ENCODE measurements at places on chromosomes 6 and 20.
A peak's percentile ranks its signal among the peaks of the same experiment; 100 is the strongest.

DNA sequence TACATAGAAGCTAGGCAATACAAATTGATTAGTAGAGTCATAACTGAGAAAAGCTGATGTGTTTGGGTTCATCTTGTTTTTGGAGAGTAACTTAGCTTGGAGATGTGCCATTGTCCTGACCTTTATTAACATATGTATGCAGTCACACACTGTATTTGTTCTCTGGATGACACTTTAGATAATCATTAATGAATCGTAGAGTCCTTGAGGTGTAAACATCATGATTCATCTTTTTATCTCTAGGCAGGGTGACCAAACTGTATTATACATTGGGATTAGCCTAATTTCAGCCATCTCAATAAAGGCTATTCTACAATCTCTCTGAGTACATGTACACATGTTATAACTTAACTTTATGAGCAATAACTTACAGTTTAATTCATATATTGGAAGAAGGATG, 3.6 kb upstream of the MTCL3 start:
- DNase-seq = no peak

DNA sequence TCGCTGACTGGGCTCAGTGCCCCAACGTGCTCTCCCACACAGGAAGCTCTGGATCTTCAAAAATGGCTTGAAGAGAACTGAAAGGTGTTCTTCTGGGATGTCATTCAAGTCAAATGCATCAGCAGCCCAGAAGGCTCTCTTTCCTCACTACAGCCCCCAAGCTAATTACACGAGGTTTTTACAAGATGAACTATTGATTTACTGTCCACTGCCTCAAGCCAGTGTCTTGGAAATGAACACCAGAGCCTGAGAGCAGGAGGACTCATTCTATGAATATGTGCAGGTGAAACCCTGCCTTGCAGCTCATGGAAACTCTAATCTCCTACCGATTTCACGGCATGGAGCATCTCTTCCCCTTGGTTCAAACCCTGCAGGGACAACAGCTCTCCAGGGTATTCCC, 98.9 kb upstream of the CST7 start:
- no peak for DNase-seq

- no peak for DNase-seq
These were observed 417 bp downstream of the PRRT1 start for GRCh38 chr6:32151181-32151862.

- no peak for DNase-seq
These were observed 580.3 kb upstream of the GJE1 start for GRCh38 chr6:141552463-141552862.

DNA sequence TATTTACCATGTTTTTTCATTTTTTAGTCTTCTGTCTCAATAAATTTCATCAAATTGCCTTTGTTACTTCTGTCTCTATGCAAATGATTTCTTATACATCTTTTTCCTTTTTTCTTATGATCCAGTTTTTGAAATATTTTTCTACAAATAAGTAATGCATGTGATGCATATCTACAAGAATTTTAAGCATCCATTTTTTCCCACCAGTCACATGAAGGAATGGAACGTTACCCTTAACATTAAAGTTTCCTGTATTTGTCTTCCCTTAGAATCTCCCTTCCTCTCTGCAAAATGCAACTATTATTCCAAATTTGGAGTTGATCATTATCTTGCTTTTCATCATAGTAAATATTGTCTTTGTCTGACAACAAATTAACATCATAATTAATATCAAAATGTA, 35.5 kb downstream of the PSMB9 start:
- no peak for DNase-seq

GRCh38 chr6:7644417-7644816, 54.4 kb downstream of the SNRNP48 start:
- no peak for DNase-seq

GRCh38 chr6:10418862-10419748, 4.2 kb upstream of the TFAP2A start:
- peak; percentile 65 for DNase-seq

GRCh38 chr6:86961455-86962200, 24.3 kb downstream of the HTR1E start:
- no peak for DNase-seq

DNA sequence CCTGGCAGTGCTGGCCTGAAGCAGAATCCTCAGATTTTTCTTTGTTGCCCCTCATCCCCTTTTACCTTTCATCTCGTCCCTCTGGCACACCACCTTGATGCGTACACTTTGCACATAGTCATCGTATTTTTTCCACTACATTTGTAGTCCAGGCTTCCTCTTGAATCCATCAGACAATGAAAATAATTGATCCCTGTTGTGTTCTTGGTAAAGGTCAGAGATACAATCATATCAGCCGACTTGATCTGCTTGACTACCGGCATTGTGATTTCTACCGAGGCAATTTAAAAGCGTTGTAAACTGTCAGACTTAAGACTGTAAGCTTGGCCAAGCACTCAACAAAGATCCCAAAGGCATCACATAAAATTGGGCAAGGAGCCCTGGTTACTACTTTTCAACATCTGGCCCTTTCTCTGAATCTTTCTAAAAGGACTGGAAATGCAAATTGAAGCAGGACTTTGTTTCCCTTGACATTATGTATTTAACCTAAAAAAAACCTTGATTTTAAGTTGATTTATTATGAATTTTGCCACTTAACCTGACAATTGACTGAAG, 512.6 kb downstream of the LMBRD1 start:
- no peak for DNase-seq

DNA sequence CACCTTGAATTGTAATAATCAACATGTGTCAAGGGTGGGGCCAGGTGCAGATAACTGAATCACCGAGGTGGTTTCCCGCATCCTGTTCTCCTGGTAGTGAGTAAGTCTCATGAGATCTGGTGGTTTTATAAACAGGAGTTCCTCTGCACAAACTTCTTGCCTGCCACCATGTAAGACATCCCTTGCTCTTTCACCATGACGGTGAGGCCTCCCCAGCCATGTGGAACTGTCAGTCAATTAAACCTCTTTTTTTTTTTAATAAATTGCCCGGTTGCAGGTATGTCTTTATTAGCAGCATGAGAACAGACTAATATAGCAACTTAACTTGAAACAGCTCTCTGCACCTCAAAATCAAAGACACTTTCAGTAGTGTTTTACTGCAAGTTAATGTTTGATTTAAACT, 121.6 kb downstream of the OGFRL1 start:
- no peak for DNase-seq

- no peak for DNase-seq
These were observed 641.2 kb downstream of the DOK5 start for GRCh38 chr20:55116598-55116997.

- no peak for DNase-seq
These were observed 41.5 kb downstream of the FHL5 start for GRCh38 chr6:96604420-96604819.

GRCh38 chr6:166477647-166478365, 95.1 kb upstream of the MPC1 start:
- DNase-seq = no peak

DNA sequence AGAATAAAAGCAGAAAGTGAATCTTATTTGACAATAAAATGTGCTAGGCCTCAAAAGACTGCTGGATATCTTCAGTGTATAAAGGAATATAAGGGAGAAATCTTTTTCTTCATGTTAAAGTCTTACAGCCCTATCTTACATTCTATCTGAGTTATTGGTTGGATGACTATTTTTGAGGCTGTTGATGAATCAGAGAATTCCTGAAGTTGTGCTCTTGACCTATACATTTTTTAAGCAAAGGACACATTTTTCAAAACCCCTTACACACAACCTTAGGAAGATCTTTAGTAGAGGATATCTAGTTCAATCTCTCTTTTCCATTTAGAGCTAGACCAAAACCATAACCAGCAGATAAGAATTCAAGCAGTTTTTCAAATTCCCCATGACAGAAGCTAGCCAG, 10.9 kb upstream of the CGA start:
- DNase-seq = no peak

- no peak for DNase-seq
These were observed 241.6 kb downstream of the BTBD3 start for GRCh38 chr20:12159261-12159660.

- no peak for DNase-seq
These were observed 32.4 kb upstream of the NOP56 start for GRCh38 chr20:2619961-2620595.

- DNase-seq = no peak
These were observed 260.4 kb downstream of the CBLN4 start for GRCh38 chr20:55744896-55745295.

DNA sequence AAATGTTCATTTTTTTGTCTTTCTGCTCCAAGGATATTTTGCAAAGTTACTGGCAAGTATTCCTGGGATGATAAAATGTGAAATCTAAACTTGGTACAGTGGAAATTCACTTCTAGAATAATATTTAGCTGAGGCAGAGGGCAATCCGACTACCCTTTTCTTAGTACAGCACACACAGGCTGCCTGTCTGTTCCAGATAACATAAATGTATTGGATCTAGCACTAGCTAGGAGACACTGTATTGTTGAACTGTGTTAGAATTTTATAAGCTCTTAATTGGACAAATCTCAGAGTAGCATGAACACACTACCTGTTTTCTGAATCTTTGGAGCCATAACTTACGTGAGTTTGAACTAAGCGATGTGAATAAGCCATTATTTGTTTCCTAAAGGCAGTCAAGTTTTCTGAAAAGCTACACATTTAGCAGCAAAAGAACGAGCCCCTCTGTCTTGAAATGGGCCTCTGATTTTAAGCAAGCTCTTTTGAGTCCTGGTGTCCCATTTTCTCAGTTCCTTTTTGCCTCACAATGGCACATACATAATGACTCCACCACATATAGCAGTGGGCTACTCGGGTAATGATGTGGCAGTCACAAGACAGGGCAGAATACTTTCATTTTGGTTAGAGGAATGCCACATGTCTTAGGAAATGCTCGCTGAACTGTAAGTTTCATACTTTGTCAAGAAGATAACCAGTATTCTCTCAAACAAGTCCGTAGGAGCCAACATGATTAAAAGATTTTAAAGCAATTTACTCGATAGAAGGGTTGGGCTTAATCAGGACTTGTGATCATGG, 116.5 kb upstream of the ESR1 start:
- no peak for DNase-seq

DNA sequence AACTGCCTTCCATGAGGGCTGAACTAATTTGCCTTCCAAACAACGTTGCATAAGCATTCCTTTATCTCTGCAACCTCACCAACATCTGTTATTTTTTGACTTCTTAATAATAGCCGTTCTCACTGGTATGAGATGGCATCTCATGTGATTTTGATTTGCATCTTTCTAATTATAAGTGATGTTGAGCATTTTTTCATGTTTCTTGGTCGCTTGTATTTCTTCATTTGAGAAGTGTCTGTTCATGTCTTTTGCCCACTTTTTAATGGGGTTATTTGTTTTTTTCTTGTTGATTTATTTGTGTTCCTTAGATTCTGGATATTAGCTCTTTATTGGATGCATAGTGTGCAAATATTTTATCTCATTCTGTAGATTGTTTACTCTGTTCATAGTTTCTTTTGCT, 46.4 kb downstream of the TNFAIP3 start:
- DNase-seq = no peak

- DNase-seq = no peak
These were observed 35.1 kb upstream of the ANKEF1 start for GRCh38 chr20:9999645-10000044.

DNA sequence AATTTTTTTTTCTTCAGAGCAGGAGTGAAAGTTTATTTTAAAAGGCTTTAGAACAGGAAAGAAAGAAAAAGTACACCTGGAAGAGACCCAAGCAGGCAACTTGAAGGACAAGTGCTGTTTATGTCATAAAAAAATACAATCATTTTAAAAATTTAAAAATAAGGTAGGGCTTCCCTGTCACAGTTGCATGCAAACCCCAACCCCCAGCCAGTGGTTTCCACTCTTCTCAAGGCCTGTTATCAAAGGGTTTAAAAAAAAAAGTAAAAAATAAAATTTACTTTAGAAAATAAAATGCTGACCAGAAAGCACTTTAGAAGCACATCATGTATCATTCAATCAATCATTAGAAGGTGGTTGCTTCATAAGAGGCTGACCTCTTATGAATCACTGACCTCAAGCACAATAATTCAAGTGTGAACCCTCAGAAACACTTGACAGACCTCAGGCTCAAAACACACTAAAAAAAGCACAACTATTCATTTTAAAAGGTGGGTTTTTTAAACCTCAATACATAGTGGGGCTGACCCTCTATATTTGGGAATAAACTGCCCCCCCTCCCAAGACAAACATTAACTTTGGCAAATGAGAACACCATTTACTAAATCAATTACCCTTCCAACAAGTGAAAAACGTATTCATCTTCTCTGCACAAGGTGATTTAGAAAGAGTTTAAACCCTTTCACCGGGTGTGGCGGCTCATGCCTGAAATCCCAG, 15.6 kb downstream of the ILRUN start:
- no peak for DNase-seq

DNA sequence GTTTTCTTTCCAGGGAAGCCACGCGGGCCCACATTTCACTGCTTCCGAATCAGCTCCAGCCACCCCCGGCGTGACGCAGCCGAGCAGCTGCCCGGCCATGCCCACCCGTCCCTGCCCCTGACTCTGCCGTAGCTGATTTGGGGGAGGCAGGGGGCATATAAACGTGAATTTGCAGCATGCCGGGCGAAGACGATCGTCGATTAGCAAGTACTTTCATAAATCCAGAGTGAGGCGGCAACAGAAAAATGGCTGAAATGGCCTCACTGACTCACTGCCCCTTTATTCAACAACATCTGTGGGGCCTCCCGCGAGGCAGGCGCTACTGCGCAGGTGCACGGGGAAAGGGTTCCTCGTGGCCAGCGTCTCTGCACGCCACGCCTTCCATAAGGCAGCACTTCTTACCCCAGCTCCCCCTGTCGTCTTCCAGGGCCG, 118.0 kb downstream of the DLL1 start:
- DNase-seq = peak; percentile 54

GRCh38 chr6:33748841-33749240, 2.1 kb upstream of the IP6K3 start:
- DNase-seq = no peak

DNA sequence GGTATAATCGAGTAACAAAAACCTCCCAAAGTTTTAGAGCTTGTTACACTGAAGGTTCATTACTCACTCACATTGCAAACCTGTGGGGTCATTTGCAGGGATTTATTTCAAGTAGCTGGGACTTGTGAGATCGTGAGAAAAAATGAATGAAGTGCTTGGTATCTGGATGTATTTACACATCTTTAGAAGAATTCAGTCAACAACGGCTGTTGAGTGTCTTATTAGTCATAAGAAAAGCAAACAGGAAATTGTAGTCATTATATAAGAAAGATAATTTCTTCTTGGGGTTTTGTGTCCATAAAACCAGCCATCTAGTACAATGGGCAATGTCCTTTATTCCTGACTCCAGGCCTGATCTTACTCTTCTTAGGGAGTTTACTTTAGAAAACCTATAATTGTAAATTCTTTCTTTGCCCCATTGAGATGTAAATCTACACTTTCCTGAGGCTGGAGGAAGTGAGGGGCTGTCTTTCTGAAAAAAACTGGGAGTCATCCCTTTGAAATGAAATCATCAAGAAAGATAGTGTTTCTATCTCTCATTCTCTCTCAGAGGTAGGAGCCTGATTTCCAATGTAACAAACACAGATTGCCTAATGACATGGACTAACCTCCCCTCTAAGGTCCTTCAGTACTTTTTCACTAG, 202.5 kb upstream of the ASCC3 start:
- DNase-seq = no peak

GRCh38 chr6:109174916-109175315, 79.6 kb downstream of the CEP57L1 start:
- no peak for DNase-seq
